Astrocyte of the cerebellum (primary cell): ENCODE measurements at places on chromosomes 4 and X.

DNA sequence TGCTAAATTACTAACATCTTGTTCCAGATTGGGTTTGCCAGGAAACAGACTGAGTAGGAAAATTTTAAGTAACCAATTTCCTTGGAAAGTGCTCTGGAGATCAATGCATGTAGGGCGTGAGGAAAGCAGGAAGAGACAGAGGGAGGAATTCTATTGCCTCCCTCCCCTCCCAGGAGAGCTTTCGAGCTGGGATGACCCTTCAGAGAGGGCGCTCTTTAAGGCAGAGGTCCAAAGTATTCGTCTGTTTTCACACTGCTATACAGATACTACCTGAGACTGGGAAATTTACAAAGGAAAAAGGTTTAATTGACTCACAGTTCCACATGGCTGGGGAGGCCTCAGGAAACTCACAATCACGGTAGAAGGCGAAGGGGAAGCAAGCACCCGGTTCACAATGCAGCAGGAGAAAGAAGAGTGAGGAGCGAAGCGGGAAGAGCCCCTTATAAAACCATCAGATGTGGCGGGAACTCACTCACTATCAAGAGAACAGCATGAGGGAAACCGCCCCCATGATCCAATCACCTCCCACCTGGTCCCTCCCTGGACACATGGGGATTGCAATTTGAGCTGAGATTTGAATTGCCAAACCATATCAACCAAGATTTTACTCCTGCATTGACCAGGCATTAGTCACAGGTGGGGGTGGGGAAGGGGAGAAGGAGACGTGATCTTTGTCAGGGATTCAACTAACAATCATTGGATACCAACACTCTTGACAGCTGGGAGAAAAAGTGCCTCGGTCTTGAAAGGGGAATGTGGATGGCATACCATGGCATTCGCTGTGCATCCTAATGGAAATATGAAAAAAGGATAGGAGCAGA lies 63.8 kb downstream of the SLITRK2 start:
- DNase-seq, result no peak

GRCh38 chr4:151455212-151455611 lies 46.2 kb downstream of the FHIP1A start:
- no peak for DNase-seq

DNA sequence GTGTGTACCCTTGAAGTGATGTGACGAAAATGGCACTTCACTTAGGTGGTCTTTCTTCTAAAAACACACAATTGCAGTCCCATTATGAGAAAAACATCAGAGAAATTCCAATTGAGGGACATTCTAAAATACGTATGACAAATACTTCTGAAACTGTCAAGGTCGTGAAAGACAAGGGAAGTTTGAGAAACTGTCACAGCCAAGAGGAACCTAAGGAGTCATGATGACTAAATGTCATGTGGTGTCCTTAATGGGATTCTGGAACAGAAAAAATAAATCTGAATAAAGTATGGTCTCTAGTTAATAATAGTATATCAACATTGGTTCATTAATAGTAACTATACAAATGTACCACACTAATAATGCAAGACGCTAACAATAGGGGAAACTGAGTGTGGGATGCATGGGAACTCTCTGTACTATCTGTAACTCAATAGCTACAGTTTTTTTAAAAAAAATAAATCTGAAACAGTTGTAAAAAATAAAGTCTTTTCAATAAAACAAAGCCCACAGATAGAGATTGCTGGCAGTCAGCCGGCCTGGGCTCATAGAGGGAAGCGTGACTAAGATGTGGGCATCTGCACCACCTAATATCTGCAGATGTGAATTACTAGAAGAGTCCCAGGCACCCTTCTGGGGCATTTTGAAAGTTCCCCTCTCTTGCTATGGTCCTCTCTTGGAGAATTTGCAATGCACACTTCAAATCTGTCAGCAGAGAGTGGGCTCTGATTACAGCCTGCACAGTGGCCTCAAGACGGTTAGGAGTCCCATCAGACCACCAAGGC lies 47.6 kb downstream of the MID1IP1 start:
- DNase-seq, result no peak

- no peak for DNase-seq
Observed at GRCh38 chr4:181507938-181508337, 735.3 kb upstream of the TENM3 start.

DNA sequence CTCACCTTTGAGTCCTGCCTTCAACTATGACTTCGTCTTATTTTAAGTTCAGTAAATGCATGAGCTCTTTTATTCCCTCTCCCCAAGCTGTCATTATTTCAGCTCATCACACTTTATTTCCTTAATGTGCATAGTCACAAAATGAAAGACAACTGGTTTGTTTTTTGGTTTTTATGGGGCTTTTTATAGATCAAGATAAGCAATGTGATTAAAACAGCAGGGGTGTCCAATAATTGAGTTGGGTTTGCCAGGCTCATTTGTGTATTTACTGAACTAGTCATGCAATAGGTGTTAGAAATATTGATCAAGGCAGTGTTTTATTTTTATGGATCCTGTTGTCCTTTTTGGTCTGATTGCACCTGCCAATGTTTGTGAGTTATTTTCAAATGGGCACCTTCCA lies 102.2 kb downstream of the FRMPD4 start:
- no peak for DNase-seq

DNA sequence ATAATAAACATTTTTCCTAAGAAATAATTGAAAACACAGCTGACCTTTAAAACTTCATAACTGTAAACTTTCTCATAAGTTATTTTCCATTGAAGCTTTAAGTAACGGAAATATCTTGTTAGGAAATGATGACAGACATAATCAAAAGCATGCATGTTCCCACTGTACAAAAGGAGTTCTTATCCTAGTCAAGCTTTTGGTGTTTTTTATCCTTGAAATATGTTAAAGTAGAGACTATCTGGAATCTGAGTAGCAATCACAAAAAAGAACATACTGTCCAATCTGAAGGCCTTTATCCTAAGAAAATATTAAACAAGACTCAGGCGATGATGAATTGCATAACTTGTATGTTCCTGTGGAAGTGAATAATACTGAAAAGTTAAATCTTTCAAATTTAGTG lies 14.4 kb downstream of the GEMIN8 start:
- no peak for DNase-seq

DNA sequence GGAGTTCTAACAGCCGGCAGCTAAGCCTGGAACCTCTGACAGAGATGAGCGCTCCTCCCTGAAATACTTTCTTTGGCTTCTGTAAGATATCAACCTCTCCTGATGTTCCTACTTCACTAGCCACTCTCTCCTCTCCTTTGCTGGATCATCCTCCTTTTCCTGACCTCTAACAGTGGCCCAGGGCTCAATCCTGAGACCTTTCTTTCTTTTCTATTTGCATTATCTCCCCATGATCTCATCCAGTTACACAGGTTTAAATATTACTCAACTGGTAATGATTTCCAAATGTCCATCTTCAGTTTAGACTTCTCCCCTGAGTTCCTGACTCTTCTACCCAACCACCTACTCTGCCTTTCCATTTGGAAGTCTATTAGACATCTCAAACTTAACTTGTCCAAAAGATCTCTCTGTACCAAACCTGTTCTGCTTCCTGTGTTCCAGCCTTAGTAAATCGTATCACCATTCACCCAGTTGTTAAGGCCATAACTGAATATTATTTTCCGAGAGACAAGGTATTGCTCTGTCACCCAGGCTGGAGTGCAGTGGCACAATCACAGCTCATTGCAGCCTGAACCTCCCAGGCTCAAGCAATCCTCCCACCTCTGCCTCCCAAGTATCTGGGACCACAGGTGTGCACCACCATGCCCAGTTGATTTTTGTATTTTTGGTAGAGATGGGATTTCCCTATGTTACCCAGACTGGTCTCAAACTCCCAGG lies 41.1 kb downstream of the RFC1 start:
- DNase-seq, result no peak

- peak; percentile 18 for DNase-seq
Observed at GRCh38 chrX:24081661-24082154, 27.0 kb downstream of the EIF2S3 start.

GRCh38 chr4:52110171-52110570 lies 59.1 kb downstream of the SPATA18 start:
- no peak for DNase-seq

GRCh38 chr4:54063229-54063628 lies 1.2 kb downstream of the CHIC2 start:
- no peak for DNase-seq

DNA sequence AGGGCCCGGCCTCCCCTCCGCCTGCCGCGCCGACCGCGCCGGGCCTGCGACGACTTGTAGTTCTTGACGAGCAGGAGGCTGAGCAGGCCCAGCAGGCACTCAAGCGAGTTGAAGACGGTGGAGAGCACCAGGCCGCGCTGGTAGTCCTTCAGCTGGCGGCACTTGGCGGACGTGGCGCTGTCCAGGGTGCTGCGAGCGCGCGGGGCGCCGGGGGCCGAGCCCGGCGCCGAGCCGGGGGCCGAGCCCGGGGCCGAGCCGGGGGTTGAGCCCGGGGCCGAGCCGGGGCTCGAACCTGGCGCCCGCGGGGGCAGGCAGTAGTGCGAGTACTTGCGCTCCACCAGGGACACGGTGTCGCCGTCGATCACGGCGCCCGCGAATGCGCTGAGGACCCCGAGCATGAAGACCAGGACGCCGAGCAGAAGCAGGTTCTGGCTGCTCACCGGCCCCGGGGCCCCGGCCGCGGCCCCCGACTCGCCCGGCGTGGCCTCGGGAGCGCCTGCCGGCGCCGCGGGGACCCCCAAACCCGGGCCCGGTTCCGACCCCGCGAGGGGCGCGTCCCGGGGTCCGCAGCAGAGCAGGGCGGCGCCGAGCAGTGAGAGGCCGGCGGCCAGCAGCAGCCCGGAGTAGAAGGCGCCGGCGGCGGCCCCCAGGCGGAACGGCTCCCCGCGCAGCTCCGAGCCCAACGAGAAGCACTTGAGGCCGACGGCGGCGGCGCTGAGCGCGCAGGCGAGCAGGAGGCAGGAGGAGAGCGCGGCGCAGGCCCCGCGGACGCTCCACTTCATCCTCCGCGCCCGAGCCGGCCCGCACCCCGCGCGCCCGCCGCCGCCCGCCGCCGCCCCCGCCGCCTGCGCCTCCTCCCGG lies 584 bp downstream of the TMEM271 start:
- peak; percentile 37 for DNase-seq

DNA sequence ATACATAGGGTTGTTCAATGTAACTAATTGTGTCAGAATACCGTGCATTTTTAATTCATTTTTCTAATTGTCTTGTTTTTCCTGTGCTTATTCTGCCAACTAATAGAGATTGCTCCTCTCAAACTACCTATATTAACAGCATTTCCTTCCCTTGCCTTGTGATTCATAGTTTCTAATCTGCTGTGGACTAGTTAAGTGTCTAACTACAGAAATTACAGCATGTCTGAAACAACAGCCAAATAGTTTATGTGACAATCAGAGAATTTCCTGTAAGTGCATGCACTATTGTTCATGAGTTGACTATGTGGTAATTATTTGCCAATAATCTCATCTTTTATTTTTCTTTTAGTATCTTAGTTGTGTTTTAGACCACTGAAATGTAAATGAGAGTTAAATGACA lies 4.1 kb upstream of the SEC24B start:
- no peak for DNase-seq

DNA sequence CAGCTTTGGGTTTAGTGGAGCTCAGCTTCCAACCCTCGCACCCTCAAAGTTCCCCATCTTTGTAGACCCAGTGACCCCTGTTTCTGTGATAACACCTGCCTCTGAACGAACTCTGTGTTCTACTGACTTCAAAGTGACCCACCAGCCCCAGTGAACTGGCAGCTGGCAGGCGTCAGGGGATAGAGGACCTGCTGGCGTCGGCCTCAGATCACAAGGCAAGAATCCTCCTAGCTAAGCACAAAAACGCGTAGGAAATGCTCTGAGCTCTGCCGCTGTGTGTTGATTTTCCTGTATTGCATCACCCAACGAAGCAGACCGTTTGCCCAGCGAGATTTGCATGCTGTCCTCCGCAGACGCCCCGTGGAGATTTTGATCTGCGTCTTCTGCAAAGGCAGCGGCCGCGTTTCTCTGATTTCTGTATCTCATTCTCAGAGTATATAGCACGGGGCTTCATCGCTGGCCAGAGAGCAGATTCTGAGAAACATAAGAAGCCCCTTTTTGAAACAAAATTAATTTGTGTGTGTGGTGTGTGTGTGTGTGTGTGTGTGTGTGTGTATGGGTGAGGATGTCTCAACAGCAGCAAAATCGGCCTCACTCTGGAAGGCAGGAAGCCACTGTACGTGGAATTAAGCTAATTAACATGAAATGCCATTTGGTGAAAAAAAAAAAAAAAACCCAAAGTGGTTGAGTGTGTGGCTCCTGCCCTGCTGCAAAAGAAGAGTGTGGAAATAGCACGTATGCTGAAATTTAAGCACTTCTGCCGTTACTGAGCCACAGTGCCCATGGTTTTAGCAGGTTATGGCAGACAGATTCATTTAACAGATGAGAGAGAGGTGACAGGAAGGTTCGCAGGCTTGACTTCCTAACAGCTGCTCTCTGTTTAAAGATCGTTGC lies 29.2 kb upstream of the ASMTL start:
- DNase-seq, result peak; percentile 6

DNA sequence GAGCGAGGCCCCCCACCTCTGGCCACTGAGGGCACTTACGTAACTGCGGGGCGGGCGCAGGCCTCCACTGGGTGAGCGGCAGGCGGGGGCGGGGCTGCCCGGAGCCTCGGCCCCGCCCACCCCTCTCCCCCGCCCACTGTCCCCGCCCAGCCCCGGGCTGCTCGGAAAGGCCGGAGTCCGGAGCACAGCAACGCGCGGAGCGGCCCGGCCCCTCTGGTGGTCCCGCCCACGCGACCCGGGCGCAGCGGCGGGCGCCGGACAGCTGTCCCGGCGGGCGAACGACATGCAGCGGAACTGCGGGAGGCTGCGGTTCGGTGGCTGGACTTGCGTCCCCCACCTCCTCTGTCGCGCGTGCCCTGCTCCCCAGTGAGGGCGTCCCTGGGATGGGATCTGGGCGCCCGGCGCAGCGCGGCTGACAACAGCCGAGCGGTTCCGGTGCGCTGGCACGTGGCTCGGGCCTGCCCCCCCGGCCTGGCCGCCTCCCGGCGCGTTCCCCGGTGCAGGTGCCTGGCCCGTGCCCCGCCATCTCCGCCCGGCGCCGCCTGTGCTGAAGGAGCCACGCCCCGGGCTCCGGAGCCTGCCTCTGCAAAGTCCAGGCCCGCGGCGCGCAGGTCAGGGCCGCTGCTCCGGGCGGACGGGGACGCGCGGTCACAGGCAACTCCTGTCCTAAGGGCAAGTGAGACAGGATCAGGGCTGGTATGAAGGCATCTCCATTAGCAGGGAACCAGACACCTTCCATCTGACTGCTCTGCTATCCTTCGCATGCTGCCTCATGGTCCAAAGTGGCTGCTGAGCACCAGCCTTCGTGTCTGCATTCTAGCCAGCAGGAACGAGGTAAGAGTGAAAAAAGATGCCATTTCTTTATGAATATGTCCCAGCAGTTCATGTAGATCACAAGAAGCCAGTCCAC lies 21.8 kb upstream of the JAKMIP1 start:
- no peak for DNase-seq

DNA sequence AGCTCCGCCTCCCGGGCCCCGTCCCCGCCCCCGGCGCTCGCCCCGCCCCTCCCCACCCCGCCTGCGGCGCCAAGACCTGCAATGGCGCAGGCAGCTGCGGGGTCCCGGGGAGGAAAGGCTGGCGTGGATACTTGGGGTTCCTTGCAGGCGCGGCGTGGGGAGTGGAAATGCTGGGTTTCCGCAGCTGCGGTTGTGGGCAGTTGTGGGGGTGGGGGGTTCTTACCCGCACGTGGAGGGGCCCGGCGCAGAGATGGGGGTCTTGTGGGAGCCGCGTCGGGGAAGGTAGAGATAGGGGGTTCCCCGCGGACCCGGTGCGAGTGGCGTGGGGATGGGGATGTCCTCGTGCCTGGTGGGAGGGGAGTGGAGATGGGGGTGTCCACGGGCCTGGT lies 680 bp upstream of the ASMTL start:
- DNase-seq, result no peak

GRCh38 chrX:7704205-7704604 lies 138.8 kb upstream of the VCX start:
- DNase-seq, result no peak

- no peak for DNase-seq
Observed at GRCh38 chrX:105228602-105229001, 8.1 kb upstream of the TEX13A start.
